Activated CD4-positive, alpha-beta T cell treated with anti-CD3 and anti-CD28 coated beads, Interleukin-2, amount 50 U/mL, for 4 hours (primary cell): ENCODE measurements at places on chromosomes 1 and 21.

DNA sequence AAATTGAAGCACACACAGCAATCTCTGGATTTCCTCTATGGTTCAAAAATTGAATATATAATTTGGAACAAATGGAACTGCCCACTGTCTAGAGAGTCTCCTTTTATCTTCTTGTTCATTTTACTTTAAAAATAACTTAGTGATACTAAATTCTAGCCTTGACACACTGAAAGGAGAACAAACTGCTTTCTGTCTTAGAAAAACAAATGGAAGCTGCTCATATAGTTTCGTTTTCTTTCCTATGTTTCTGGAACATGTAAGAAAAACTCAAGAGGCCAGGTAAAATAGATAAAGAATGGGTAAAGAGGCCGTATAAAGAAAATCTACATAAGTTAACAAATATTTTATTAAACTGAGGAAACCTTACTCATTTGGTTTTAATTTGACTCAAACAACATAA is 332.7 kb downstream of the NEGR1 start:
- no peak for DNase-seq

DNA sequence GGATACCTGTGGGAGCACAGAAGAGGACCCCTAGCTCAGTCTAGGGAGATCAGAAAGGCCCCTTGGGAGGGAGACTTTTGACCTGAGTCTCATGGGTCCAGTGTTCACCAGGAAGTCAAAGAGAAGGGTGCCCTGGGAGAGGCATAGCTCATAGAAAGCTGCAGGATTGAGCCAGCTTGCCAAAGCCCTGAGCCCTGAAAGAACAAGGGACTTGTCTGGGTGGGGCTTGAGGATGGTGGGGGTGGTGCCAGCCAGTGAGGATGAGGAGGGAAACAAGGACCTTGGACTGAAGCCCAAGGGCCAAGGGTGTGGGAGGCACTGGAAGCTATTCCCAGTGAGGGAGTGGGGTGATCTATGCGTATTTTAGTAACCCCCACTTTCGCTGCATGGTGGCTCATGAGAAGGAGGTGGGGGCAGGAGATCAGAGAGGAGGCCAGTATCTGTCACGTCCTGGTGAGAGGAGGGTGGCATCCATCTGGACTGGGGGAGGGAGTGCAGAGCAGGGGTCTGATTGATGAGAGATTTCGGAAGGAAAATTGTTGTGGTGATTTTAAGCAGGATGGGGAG is 28.4 kb downstream of the DMBX1 start:
- no peak for DNase-seq

DNA sequence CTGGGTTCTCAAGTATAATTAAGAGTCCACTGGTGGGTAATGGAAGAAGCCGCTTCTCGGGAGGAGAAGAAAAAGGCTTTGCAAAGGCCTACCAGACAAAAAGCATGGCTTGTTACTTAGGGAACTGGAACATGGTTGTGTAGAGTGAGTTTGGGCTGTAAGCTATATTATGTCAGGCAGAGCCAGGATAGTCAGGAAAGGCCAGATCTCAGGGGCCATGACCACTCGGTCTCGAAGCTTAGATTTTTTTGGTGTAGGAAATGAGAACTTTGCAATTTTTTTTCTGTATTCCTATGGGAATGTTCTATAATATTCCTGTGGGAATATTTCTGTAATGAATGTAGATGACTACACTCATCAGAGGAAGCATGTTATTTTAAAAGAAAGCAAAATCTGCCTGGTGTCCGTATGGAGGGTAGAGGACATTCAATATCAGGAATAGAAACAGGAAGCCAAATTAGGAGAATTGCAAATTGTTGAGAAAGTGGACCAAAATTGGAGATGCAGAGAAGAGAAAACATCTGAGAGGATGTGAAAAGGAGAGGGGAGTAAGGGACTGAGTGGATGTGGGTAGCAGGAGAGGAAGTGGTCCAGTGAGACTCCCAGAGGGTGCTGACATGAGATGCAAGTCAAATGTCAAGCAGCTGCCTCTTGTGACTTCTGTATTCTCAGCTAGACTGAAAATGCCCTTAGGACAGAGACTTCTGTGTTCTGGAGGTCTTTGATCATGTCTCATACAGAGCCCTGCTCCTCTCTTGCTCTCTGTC is 45.2 kb upstream of the HAO2 start:
- DNase-seq: no peak

DNA sequence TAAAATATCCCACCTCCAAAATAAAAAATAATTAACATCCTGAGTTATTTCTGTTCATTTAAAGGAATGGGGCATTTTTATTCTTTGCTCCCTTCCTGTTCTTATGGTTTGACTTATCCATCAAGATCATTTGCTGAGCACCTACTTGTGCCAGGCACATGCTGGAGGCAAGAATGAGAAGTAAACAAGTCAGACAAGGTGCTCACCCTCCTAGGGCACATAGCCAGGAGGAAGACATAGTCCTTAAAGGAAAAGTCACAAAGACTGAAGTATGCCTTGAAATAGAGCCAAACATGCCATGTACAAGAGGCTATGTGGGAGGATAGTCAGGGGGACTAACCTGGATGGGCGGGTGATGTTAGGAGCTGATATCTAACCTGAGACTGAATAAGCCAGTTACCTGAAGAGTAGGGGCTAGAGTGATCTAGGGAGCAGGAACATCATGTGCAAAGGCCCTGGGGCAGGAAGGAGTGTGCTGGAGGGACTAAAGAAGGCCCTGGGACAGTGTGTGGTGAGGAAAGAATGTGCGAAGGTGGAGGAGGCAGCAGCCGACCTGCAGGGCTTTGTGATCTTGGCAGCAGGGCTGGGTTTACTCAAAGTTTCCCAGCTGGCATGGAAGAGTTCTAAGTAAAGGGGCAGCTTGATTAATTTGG is 233.5 kb downstream of the MATN1 start:
- no peak for DNase-seq

- no peak for DNase-seq
These were observed 378.9 kb downstream of the KCNH1 start for GRCh38 chr1:210754878-210755665.
